NCI-H2081 (cell line): ENCODE measurements at places on chromosomes 2 and 18.

GRCh38 chr2:150426315-150426714 lies 61.2 kb downstream of the RND3 start:
- DNase-seq = no peak

DNA sequence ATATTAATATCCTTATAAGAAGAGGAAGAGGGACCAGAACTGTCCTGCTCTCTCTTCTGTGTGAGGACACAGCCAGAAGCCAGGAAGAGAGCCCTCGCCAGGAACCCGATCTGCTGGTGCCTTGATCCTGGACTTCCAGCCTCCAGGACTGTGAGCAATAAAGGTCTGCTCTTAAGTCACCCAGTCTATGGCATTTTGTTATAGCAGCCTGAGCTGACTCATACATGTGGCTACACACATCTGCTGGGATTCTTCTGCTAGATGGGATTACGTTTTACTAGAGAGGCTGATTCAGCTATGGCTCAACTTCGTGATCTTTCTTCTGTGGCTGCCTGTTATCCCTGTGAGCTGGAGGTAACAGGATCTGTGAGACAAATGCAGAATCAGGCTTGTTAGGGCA lies 29.6 kb downstream of the ARL4C start:
- DNase-seq = no peak

- DNase-seq = no peak
These were observed 196.0 kb downstream of the KCNS3 start for GRCh38 chr2:18074476-18074875.

- DNase-seq = no peak
These were observed 18.1 kb upstream of the RANBP2 start for GRCh38 chr2:108701208-108701607.

- DNase-seq = no peak
These were observed 29.5 kb upstream of the CHMP1B start for GRCh38 chr18:11821643-11822237.

DNA sequence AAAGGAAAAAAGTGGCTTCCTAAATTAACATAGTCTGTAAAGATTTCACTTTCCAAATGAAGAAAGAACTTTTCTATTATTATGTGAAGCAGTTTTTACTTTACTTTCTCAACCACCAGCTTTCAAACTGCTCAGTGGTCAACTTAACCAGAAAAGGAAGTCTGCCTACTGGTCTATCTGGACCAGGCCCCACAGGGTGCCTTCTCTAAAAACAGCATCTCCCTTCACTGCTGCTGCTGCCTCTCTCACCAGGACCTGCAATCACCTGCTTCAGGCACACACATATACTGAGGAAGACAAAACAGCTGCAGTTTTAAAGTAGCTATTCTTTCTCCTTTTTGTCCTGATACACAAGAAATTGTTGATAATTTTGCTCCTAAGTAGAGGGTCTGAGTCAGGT lies 221.3 kb upstream of the DCC start:
- DNase-seq = no peak

DNA sequence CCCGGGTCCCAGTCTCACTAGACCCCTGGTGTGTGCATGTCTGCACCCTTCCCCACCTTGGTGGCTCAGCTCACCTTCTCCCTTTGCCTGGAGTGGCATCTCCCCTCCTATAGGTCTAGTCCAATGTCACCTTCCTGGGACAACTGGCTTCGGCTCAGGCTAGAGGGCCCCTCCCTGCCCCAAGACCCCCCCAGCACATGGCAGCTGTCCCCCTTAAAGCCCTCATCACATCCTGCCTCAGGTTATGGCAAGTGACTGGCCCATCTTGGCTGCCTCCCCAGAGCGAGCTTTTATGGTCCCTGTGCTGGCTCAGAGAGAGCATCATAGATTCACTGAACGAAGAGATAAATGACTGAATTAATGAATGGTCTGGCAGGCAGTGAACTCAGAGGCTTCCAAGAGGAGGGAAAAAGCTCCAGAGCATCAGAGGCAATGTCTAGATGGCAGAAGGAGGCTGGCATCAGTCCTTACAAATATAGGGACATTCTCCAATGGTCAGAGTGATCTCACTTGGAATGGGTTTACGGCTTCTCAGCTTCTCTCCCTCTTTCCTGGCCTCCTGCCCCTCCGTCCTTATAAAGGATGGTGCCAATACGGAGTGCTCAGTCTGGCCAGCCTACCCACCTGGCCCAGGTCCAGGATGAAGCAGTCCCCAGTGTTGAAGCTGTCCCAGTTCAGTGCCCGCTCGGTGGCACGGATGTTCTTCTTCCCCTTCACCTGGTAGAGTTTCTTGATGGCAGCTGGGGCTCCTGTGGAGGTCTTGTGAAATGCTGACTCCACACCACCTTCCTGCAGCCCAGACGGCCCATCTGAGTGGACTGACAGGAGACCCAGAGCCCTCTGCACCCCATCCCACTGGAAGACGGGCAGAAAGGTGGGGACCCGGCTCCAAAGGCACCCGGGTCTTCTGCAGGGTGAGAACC lies 9.4 kb downstream of the CAPG start:
- no peak for DNase-seq

- DNase-seq = no peak
These were observed 49.5 kb upstream of the DTNA start for GRCh38 chr18:34660572-34660971.

DNA sequence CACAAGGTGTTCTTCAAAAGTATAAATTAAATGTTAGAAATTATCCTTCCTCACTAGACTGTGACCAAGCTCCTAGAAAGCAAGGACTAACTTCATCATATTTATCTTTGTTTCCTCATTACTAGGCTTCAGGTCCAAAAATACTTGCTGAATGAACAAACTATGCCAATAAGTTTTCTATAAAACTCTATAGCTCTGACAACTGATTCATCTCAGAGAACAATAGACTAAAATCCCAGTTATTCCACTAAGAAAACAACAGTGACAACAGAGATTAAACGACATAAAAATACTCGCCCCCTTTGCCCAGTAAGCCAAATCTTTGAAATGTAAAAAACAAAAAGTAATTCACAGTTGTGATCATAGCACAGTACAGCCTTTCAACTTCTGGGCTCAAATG lies 13.6 kb downstream of the TLK1 start:
- no peak for DNase-seq

DNA sequence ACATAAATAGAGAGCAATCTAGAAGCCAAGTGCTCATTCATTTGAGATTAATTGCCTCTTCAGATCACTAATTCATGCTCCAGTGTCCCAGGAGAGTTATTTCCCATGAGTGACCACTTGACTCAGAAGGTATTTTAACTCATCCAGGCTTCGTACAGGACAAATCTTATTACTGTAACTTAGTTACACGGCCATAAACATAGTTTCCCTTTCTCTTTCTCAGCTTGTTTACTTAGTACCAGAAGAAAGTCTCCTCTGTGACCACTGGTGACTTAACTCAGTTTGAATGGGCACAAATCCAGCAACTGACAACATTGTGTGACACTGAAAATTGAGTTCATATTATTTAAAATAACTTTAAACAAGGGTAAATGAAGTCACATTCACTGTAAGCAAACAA lies 25.3 kb downstream of the MMADHC start:
- DNase-seq = no peak

DNA sequence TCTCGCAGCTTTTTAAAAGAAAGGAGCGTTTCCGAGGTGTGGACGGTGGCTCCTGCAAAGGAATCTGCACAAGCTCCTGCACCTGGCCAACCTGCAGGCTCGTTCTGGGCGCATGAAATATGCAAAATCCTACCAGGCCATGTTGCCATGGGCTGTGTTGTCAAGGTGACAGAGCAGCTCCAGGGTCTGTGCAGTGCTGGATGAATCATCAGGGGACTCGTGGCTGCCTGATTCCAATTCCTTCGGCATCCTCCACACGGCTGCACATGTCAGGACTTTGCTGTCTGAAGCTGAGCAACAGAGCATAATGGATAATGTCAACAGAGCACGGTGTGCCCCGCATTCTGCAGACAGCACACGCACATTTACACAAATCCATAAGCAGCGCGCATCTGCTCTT lies 120.5 kb downstream of the EIPR1 start:
- DNase-seq = no peak

DNA sequence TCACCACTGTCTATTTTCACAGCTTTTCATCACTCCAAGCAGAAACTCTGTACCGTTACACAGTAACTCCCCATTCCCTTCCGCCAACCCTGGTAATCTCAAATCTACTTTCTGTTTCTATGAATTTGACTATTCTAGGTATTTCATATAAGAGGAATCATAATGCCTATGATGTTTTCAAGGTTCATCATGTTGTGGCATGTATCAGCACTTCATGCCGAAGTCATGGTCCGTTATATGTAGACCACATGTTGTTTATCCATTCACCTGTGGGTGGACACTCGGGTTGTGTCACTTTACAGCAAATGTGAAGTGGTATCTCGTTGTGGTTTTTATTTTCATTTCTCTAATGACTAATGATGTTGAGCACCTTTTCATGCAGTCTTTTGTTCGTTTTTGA lies 21.6 kb downstream of the CPSF3 start:
- DNase-seq = no peak

DNA sequence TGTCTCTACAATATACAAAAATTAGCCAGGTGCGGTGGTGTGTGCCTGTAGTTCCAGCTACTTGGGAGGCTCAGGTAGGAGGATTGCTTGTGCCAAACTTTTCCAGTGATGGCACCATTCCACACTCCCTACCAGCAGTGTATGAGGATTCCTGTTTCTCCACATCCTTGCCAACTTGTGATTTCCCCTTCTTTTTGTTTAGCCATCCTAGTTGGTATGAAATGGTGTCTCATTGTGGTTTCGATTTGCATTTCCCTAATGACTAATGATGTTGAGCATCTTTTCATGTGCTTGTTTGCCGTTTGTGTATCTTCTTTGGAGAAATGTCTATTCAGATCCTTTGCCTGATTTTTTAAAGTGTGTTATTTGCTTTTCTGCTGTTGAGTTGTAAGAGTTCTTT lies 41.0 kb downstream of the EPB41L5 start:
- DNase-seq = no peak

DNA sequence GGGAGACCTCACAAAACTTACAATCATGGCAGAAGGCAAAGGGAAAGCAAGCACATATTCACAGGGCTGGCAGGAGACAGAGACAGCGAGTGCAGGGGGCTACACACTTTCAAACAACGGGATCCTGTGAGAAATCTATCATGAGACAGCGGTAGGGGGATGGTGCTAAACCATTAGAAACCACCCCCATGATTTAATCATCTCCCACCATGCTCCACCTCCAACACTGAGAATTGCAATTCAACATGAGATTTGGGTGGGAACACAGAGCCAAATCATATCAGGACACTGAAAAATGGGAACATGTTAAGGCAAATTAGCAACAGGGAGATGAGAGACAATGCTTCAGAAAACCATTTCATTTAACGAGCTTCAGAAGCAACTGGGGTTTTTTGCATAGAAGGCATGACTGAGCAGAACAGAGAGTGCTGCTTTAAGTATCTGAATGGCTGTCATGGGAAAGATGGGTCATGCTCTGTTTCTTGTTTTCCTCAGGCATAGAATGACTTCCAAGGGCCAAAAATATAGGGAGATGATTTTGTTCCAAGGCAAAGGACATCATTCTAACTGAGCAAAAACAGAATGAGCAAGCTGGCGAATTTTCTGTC lies 100.8 kb upstream of the MAP2 start:
- DNase-seq = no peak

- no peak for DNase-seq
These were observed 96.2 kb downstream of the CABLES1 start for GRCh38 chr18:23231340-23232021.

DNA sequence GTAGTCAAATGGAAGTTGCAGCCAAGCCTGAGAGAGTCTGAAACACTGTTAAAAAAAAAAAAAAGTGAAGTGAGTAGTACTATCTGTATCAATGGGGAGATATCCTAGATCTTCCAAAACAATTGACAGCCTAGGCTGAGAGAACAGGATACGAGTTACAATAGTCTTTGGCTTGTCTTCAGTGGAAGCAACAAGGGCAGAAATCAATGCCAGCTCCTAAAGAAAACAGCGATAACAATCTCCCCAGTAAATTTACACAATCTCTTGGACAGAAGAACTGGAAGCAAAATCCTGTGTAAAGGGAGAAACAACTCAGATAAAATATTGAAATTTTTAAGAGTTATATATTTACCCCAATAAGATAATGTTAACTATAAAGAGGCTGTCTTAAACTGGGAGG lies 508.7 kb downstream of the LRRTM4 start:
- DNase-seq = no peak

- no peak for DNase-seq
These were observed 47.0 kb upstream of the AP1S3 start for GRCh38 chr2:223884399-223884798.

GRCh38 chr2:143482316-143482715 lies 353.1 kb downstream of the ARHGAP15 start:
- no peak for DNase-seq

DNA sequence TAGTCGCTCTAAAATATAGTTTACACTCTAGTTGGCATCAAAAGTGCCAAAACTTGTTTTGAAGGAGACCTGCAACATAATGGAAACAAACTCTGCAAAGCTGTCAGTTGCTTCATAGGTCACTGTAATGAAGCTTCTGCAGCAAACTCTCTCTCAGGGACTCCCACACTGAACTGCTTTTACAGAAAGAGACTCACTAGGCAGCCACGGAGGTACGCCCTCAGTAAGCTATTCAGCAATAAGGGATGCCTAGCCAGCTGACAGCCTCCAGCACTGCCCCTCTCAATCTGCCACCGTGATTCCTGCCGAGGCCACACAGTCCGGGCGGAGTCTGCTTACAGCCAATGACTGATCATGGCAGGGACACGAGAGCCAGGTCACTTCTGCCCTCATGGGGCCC lies 51.1 kb downstream of the COLEC12 start:
- DNase-seq = no peak

DNA sequence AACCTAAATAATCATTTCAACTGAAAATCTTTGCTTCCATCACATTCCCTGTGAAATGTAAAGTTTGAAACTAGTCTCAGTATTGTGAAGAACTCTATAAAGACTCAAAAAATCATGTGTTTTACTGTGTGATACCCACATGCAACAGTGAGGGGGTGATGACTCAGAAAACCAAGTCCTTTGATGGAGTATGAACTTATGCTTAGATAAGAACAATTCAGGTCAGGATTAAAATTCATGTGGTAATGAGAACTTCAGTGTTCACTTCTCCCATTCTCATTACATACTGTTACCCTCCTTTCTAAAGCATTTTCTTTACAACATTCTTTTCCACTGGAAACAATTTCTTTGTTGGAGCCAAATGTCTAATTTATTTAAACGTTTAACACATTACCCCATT lies 360.2 kb downstream of the FSIP2 start:
- DNase-seq = no peak

- DNase-seq = no peak
These were observed 33.6 kb downstream of the NCAPH start for GRCh38 chr2:96369186-96369585.

DNA sequence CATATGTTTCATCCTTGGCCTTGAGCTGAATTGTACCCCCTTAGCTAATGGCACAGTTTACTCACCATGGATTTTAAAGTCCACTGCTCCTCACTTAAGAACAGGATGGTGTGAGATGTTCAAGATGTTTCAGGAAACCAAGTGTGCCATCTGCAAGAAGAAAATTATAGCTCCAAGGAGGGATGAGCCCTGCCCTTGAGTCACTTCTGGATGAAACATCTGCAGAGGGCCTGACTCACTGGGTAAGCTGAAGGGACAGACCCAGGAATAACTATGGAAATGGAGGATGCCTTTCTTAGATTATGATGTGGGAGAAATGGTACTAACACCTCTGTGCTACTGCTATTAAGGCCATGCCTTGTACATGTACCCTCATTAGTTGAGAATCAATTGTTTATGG lies 6.4 kb downstream of the MARS2 start:
- no peak for DNase-seq

GRCh38 chr18:56210520-56210919 lies 427.9 kb downstream of the TXNL1 start:
- DNase-seq = no peak
